Airway epithelial cell (primary cell): ENCODE measurements at places on chromosomes 2 and 18. TPM values are rescaled to one million over a fixed set of nuclear protein-coding genes. Genes with fewer than 3 reads are reported as not detected.

Gene TNFRSF11A
- 3.5 and 4.0 TPM in 2 replicates for total RNA-seq

Gene SLC8A1
- total RNA-seq, result 1.1 TPM in 2 replicates

Gene COLEC12
- total RNA-seq, result not detected in 2 replicates

Gene PFN4
- total RNA-seq, result not detected in 2 replicates

Gene PDE11A
- total RNA-seq, result not detected in 2 replicates

Gene KCNS3
- total RNA-seq, result 13.7 and 16.9 TPM in 2 replicates

Gene CDH20
- total RNA-seq, result not detected in 2 replicates

Gene CDCA7
- 32.7 and 35.9 TPM in 2 replicates for total RNA-seq

Gene ALPI
- not detected in 2 replicates for total RNA-seq

Gene CCDC150
- total RNA-seq, result 1.2 and 5.9 TPM in 2 replicates

Gene TBR1
- not detected in 2 replicates for total RNA-seq

Gene POTEF
- total RNA-seq, result not detected in 2 replicates

Gene STARD6
- total RNA-seq, result 0.51 TPM in 1 of 2 replicates, not detected in the other

Gene TUBA4B
- total RNA-seq, result not detected in 2 replicates

Gene TMEM214
- 22.2 and 28.2 TPM in 2 replicates for total RNA-seq

Gene LIMS4
- total RNA-seq, result not detected in 2 replicates

Gene YWHAQ
- total RNA-seq, result 344 and 408 TPM in 2 replicates

Gene POTEJ
- not detected in 2 replicates for total RNA-seq

Gene MEP1B
- total RNA-seq, result not detected in 2 replicates

Gene DES
- total RNA-seq, result not detected in 2 replicates

Gene CACNB4
- 0.21 and 0.33 TPM in 2 replicates for total RNA-seq

Gene NAGK
- total RNA-seq, result 94.1 and 102 TPM in 2 replicates

Gene TRIM43
- total RNA-seq, result not detected in 2 replicates

Gene C18orf54
- 5.4 TPM in 2 replicates for total RNA-seq

Gene RAMP1
- 3.3 and 4.4 TPM in 2 replicates for total RNA-seq

Gene DNER
- 3.1 and 5.1 TPM in 2 replicates for total RNA-seq
